ENCODE measurements at places on chromosomes 6 and 20.
A peak's percentile ranks its signal among the peaks of the same experiment; 100 is the strongest.

GRCh38 chr6:150194195-150194594 lies 51.4 kb downstream of the PPP1R14C start:
- no peak for DNase-seq

- DNase-seq = no peak
Observed at GRCh38 chr6:71463061-71463460, 174.4 kb downstream of the OGFRL1 start.

- peak; percentile 23 for DNase-seq
Observed at GRCh38 chr6:167045828-167046580, 46.8 kb downstream of the CEP43 start.

DNA sequence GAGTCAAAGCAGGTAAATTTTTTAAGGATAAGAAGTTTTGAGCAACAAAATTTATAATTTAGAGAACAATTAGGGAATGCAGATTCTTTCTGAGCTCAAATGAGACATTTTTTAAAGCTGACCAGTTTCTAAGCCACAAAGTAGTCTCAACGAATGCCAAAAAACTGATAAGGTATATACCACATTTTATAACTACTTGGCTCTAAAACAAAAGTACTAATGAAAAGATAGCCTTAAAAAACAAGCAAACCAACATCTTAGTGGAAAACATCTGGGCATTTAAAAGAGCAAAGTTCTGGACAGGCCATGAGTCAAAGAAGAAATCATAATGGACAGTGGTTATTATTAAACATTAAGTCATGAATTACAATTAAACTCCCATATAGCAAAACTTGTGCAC lies 23.2 kb upstream of the RNF146 start:
- no peak for DNase-seq

DNA sequence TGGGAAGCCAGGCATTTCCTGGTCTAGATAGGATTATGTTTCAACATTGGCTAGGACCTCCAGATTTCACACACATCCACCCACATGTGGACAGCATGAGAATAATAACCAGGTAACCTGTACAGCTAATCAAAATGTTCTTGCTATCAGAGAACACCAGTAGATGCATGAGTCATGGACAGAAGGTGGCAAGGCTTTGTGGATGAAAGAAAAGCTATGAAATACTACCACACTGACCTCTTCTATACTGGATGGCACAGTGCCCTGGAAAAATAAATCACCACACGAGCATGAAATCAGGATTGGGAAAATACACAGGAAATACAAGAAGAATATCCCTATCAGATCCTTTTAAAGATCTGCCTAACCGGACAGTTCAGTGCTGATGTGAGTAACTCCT lies 113.0 kb downstream of the GMDS start:
- no peak for DNase-seq

- DNase-seq = no peak
Observed at GRCh38 chr6:11222385-11223277, 9.8 kb downstream of the NEDD9 start.

DNA sequence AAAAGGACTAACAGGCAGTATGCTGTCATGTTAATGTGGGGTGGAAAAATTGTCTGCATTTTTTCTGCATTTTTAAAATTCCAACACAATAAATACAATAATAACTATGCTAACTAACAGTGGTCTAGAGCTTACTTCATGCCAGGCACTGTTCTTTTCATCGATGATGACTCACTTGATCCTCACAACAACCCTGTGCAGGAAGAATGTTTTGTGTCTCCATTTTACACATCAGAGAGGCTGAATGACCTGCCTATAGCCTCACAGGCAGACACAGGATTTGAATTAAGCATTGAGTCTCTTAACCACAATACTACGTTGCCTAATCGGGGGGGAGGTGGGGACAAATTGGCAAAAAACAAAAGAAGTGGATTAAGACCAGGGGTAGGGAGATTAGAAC lies 26.9 kb upstream of the FANCE start:
- DNase-seq = peak; percentile 76

DNA sequence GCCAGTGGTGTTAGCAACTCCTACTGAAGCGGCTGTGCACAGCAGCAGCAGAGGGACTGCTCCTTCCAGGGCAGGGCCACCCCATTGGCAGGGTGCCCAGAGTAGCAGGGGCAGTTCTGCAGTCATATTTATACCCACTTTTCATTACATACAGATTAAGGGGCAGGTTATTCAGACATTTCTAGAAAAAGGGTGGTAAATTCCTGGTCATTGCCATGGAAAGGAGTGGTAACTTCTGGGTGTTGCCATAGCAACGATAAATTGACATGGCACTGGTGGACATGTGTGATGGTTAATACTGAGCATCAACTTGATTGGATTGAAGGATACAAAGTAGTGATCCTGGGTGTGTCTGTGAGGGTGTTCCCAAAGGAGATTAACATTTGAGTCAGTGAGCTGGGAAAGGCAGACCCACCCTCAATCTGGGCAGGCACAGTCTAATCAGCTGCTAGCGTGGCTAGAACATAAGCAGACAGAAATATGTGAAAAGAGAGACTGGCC lies 45.0 kb downstream of the IYD start:
- DNase-seq = no peak

DNA sequence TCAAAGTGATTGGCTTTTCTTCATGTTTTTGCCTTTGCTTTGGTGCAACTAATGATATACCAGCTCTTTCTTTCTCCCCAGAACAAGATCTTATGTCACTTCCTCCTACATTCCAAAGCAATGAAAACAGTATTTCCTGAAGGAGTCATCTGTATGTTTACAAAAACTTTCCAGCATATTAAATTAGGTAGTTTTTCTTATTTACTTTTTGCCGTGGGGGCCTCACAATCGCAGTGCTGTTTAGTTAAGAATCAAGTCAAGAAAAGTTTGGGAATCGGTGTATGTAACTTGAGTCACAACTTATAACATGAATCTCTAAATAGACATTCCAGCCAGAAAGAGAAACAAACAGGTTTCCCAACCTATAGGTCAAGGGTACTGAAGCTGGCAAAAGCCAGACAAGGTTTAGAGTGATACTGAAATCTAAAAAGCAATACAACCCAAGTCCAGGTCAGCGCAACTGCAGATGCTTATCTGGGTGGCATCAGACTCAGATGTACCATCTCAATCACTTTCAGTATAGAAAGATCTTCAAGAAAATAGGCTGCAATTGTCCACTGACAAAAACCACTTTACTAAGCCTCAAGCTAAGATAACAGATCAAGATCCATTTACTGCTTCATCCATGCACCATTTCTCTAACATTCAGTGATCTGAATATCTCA lies 63.6 kb downstream of the IPCEF1 start:
- DNase-seq = peak; percentile 45

GRCh38 chr20:51939259-51939585 lies 136.9 kb upstream of the SALL4 start:
- DNase-seq = no peak

DNA sequence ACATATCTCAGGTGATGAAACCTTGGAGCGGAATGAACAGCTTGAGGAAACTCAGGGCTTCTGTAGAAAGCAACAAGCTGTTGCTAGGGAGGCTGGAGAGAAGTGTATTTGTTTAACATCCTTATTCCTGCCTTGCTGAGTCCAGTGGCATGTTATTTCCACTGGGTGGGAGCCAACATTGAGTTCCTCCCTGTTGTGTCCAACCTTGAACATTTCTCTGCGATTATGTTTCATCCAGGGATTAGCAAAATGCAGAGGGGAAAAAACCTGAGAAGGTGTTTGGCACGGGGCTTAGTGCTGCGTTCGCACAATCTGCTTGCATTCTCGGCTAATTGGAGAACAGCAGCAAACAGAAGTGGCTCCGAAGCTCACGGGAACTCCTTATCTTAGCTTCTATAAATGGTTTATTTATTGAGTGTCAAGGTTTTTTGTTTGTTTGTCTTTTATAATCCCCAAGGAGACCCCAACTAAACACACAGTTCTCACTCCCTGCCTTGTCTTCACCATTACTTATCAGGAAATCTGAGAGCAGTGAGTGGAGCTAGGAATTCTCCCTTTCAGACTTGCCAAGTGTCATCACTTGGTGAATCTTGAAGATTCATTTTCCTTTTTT lies 412.8 kb downstream of the CDC5L start:
- DNase-seq = no peak

GRCh38 chr6:21500314-21501020 lies 93.1 kb upstream of the SOX4 start:
- DNase-seq = no peak

GRCh38 chr6:36685926-36686667 lies 7.6 kb downstream of the CDKN1A start:
- DNase-seq = no peak

- no peak for DNase-seq
Observed at GRCh38 chr20:8076306-8077136, 55.5 kb upstream of the PLCB1 start.

DNA sequence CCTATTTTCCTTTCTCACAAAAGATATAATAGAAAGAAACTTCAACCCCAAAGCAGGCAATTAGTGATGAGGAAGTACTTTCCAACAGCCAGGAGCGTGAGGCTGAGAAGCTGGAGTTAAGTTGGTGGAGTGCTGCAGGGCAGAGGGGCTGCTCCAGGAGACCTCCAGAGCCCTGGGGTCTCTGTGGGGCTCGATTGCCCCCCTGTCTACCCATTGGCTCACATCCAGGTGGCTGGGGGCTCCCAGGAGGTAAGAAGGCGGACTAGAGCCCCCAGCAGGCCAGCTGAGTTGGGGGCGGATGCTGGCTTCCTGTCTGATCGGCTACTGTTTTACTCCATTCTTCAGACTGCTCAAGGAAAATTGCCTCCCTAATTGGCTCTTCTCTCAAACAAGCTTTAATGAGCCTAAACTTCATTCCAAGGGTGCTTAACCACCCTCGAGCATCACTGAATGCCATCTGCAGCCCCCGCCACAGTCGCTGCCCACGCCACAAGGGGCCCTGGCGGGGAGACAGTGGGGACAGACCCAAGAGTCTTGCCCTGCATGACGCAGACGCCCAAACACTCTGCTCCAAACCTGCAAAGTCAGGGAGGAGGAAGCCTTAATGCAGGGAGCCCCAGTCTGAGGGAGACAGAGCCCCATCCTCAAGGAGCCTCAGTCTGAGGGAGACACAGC lies 78.6 kb downstream of the MDGA1 start:
- DNase-seq = no peak

DNA sequence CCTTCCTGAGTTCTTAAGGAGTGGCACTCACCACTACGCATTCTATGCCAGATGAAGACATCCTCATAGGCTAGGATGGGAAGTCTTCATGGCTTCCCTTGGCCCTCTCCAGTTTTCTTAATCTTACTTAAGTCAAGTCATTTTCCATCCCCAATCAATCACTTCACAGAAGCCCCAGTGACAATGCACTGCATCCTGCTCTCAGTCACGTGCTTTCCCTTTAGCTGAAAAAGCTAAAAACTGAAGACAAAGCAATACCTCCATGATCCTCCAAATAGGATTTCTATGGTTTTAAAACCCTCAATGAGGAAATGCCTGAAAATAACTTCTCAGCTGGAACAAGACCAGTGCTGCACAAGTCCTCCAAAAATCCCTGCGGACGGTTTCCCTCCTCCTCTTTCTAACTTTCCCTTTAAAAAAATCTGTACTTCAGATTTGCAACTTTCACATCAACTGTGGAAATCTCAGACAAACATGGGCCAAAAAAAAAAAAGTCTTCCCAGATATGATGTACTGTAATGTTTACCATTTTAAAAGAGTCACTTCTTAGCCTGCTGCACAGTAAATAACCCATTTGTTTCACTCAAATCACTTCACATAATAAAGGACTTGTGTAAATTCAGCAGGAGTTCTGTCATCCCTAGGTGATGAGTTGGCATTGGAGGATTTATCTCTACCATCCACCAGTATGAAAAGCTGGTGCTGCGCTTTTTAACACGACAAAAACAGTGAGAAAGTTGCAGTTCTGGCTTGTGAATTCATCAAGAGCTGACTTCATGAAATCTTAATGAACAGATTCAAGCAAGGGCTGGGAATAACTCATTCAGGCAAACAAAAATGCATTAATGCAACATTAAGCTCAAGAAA lies 590.0 kb upstream of the NOX3 start:
- DNase-seq = no peak

DNA sequence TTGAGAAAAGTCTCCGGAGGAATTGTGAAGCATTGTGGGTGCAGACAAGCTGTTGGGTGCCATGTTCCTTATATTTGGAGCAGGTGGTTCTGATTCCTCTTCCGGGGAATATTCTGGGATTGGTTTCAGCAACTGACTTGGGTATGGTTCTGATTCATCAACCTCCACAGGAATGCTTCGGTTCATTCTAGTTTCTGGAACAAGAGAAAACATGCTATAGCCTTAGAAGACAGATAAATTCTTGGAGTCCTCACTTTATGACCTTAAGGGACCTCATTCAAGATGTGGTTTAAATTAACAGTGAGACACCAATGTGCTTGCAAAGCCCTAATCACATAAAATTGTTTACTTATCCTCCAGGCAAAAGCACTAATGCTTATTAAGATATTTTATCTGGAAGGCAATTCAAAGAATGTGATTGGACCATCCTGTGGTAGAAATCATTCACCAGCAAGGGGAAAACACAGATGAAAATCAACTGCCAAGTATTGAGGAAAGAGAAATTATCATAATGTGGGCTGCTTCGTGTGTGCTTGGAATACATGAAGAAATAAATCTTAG lies 13.7 kb downstream of the TRAF3IP2 start:
- DNase-seq = no peak

GRCh38 chr6:137552146-137552545 lies 58.0 kb upstream of the OLIG3 start:
- DNase-seq = no peak

DNA sequence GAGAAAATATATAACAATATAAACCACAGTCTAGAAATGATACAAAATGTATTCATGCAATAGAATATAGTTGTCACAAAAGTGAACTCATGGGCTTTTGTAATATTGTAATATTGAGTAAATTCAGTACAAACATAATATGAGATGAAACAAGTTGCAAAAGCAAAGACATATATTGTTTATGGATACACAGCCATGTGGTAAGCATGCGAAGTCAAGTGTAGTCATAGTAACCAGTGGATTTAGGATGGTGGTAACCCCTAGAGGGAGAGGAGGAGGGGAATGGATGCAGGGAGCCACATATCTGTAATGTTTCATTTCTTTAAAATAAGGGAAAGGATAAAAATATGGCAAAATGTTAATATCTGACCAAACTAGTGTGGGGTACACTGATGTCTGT lies 47.3 kb downstream of the ARMC2 start:
- DNase-seq = no peak

DNA sequence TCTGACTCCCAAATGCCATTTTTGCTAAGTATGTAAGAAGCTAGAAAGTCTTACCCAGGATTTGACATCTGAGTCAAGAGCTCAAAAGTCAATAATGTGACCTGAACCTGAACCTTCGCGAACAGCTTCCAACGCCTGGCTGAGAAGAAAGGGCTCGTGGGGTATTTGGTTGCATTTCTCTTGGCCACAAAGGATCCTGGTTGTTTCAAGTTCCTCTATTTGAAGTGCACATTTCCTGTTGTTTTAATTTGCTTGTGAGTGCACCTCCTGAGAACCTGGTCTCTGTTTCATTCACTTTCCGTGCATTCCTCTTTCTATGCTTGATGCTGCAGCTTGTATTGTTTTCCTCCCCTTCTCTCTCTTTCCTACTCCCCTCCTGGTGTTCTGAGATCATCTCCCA lies 212.5 kb downstream of the FOXA2 start:
- DNase-seq = no peak
